Stromal cell of bone marrow (primary cell): ENCODE measurements at places on chromosomes 3 and 15.

DNA sequence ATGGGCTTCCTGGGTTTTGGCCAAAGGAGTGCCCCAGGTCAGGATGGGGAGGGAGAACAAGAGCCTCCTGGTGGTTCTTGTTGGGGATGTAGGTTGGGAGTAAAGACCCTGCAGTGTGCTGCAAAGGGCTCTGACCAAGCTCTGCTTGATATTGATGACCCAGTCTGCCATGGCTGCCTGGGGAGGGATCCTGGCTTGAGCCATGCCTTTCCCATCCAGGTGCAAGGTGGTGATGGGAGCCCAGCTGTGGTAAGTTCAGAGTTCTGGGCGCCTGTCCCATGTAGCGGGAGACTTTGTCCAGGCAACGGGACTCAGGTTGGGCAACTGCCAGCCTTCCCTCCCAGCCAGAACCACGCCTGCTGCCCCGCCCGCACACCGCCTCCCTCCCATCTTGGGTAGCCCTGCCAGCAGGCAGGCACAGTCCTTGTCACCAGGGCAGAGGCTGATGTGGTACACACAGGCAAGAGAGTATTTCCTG, 2.6 kb downstream of the GNAI2 start:
- no peak for DNase-seq

- DNase-seq: no peak
These were observed 3.6 kb upstream of the TNK2 start for GRCh38 chr3:195911946-195912270.

DNA sequence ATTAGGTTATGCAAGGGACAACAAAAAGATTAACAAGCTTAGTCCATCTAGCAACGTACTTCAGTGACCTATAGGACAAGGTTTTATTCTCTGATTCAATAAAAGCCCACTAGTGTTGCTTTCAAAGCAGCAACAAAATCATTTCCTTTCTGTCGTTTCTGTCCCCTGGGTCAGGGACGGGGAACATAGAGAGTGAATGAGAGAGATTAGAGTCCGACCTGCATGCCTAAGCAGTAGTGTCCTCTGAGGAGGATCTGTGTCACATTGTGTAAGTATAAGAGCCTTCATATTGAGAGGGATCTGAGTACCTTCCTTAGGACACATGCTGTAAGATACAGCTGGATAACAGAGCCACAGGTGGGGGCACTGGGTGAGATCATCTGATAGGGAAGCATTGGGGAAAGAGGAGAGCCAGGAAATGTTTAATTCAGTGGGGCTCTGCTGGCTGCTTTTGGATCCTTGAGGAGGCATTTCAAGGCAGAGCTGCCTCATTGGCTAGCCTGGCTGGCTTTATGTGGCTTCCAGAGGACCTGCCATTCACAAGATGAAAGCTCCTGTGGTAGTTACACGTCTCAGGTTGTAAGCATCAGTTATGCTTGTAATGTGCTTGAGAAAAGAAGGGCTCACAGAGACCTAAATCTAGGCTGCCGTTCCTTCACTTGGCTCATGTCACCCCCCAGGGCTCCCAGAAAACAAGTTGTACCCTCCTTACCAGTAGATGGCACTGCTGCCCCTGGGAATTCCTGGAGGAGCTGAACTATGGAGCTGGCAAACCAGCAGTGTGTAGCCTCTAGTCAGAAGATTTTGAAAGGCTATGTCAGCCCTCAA, 2.7 kb downstream of the TMEM108 start:
- peak; percentile 66 for DNase-seq

DNA sequence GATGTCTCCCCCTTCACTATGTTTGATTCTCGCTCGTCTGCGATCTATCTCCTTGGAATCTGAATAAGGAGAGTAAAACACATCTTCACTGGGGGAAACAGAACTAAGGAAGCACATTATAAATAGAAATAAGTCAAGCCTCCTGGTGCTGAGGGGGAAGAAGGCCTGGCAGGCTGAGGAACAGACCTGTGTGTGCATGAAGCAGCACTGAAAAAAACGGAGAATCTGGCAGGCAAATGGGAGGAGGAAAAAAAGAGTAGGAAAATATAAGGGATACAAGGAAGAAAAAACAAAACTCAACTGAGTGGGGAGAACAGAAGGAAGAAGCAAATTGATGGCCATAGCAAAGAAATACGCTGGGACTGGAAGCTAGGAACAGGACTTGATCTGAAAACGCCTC, 25.7 kb downstream of the PARP16 start:
- no peak for DNase-seq

GRCh38 chr3:8767256-8767666, 2.2 kb downstream of the OXTR start:
- DNase-seq: no peak

- no peak for DNase-seq
These were observed 351.6 kb downstream of the TIGIT start for GRCh38 chr3:114645392-114645791.

GRCh38 chr3:134038716-134039115, 9.0 kb upstream of the SLCO2A1 start:
- no peak for DNase-seq

DNA sequence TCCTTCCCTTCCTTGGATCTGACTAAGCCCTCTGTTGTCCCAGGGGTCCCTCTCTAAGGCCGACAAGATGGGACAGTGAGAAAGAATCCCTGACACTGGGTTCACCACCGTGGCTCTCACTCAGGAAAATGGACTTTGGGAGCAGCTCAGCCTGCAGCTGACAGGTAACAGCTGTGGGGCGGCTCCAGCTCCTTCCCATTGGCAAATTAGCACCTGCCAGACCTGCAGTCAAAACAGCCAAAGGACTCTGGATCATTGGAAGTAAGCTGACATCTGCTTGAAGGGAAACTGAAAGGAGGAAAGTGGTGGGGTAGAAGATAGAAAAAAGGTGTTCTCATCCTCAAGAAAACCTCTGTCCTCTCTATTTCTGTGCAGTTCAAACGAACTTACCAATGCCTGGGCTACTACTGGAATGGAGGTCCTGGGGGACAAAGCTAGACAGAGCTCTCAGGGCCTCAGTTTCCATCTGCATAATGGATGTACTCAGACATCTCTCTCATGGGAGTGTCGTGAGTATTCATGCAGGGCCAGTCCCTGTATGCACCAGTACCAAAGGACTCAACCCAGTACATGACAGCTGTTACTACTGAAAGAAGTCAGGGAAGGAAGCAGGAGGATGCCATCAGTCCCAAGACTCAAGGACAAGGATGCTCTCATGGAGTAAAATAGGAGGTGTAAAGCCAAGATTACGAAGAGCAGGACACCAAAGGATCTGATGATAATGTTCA, 53.6 kb upstream of the DCLK3 start:
- no peak for DNase-seq

GRCh38 chr15:60546744-60547143, 67.8 kb upstream of the ICE2 start:
- DNase-seq: no peak

- no peak for DNase-seq
These were observed 32.4 kb upstream of the CDV3 start for GRCh38 chr3:133540896-133541674.

GRCh38 chr3:155392138-155392537, 98.7 kb upstream of the STRIT1 start:
- DNase-seq: no peak

DNA sequence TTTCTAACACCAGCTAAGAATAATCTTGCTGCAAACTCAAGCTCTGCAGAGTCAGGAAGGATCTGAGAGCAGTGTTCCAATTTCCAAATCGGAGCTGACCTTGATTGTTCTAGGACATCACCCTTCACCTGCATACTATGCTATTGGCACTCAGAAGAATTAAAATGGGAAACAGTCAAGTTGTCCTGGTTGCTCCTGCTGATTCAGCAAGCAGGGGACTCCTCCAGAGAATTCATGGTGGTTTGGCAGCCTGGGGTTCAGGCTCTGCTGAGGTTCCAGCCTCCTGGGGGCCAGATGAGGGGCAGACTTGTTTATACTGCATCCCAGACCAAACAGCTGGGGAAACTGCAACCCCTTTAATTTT, 213.7 kb upstream of the ADAMTS9 start:
- DNase-seq: no peak

DNA sequence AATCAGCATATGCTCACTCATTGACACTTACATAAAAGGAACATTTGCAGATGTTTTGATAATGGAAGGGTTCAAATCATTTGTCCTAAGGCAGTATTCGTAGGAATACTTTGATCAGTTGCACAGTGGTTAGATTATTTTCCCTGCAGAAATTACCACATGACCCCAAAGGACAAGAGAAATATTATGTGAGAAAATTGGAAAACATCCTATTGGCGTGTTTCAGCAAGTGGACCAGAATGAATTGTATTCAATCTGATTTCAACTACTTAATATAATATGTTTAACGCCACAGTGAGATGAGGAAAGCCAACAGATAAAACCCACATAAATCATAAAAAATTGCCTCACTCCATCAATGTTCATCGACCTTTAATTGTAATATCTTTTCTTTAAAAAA, 195.0 kb upstream of the MDFIC2 start:
- no peak for DNase-seq

GRCh38 chr3:96331341-96331740, 483.1 kb upstream of the EPHA6 start:
- DNase-seq: no peak
